Spinal cord (tissue), 10 donors: ENCODE measurements at places on chromosomes 13 and 19. TPM values are rescaled to one million over a fixed set of nuclear protein-coding genes. Genes with fewer than 3 reads are reported as not detected.
A peak's percentile ranks its signal among the peaks of the same experiment; 100 is the strongest.

Gene ZNF492
- polyA plus RNA-seq = 1.5 TPM

DNA sequence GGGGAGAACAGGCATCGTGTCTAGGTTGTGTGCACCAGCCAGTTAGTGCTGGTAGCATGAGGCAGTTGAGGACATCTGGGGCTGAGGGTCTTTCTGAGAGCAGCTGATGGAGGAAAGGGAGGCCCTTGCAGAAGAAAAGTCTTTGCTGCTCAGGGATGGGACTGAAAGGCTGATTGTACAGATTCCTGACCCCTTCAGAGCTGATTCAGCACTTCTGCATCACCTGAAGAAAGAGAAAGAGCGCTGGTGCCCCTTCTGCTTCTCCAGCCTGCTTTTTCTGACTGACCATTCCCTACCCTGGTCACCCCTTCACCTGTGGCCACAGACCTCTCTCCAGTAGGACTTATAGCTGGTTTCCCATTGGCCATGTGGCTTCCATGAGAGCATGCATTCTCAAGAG lies 476.2 kb downstream of the TSHZ3 start:
- no peaks in the 10 kb centered on the region for H3K4me1 ChIP-seq
- no peaks in the 10 kb centered on the region for H3K27me3 ChIP-seq
- no peak overlapping the region for H3K27ac ChIP-seq

GRCh38 chr19:7552781-7553180 lies 17.3 kb downstream of the PNPLA6 start:
- no peak overlapping the region for H3K27ac ChIP-seq
- H3K4me1 ChIP-seq = peaks cover 16% of the 10 kb centered on the region
- no peaks in the 10 kb centered on the region for H3K27me3 ChIP-seq
- no peak overlapping the region for H3K4me3 ChIP-seq

DNA sequence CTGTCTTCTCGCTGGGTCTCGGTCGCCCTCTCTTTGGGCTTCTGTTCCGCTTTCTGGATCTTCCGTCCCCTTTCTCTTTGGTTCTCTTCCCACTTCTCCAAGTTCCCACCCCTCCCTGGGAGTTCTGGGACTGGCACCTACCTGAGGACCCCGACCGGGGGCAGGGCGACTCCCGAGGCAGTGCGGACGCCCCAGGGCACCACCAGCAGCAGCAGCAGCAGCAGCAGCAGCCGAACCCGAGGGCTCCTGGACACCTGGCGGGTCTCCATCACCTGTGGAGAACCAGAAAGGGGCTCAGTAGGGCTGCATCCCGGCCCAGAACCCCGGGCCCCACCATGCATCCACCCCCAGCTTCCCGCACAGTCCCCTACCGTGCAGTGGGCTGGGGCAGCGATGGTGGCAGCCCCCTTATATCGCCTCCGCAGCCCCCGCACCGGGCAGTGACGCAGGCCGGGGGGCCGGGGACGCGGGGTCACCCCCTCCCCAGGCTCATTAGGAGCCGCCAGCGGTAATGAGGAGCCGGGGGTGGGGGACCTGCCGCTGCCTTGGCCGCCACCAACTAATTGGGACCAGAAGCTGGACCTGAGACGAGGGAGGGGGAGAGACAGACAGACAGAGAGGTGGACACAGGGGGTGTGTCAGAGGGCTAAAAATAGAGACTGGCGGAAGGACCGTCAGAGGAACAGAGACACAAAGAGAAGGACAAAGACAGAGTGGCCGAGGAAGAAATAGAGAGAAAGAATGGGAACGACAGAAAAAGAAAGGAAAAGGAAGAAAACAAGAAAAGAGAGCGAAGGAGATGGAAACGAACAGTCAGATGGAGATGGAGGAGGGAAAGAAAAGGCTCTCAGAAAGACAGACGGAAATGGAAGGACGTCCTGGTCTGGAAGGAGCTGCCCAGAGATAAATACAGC lies at the start of gene PTH2:
Gene PTH2 (minus strand): TSS at position 371 of the 914 bp plus-strand sequence. CDS start 102 bp downstream, at position 269.
- H3K4me3 ChIP-seq = no peak within 1 kb of the TSS
- H3K27me3 ChIP-seq = peaks cover 97% of the 10 kb centered on the region
- H3K36me3 ChIP-seq = no peaks in the 10 kb centered on the region
- H3K4me1 ChIP-seq = peaks cover 39% of the 10 kb centered on the region
- no peak for DNase-seq

GRCh38 chr13:37087486-37087885 lies 18.0 kb downstream of the CSNK1A1L start:
- no peak for DNase-seq
- H3K4me1 ChIP-seq = no peaks in the 10 kb centered on the region
- no peaks in the 10 kb centered on the region for H3K36me3 ChIP-seq
- no peak overlapping the region for H3K4me3 ChIP-seq
- no peak overlapping the region for H3K27ac ChIP-seq
- no peaks in the 10 kb centered on the region for H3K27me3 ChIP-seq

- peaks cover 2% of the 10 kb centered on the region for H3K36me3 ChIP-seq
- peaks cover 18% of the 10 kb centered on the region for H3K27me3 ChIP-seq
- DNase-seq = no peak
- no peak overlapping the region for H3K4me3 ChIP-seq
- H3K4me1 ChIP-seq = peaks cover 18% of the 10 kb centered on the region
These were observed 8.3 kb downstream of the F7 start for GRCh38 chr13:113113846-113114271.

DNA sequence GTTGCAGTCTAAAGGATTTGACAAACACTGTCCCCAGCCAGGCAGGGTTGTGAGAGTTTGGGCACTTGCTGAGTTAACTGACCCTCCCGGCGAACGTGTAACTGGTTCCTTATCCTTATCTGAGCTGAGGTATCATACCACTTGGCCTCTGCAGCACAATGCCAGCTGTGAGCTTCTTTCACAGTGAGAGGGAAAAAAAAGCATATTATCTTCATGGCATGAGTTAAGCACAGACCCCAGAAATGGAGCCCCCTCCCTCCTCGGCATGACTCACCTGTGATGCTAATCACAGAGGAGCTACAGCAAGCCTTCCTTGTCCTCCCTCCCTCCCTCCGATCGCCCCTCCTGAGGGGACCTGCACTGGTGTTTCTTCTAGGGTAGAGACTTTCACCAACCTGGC lies 60.5 kb downstream of the EFNB2 start:
- H3K4me1 ChIP-seq = peaks cover 8% of the 10 kb centered on the region
- no peak for DNase-seq
- H3K4me3 ChIP-seq = no peak overlapping the region
- H3K27ac ChIP-seq = no peak overlapping the region

Gene SAFB2
- polyA plus RNA-seq = 85.7 TPM

Gene GRK1
- polyA plus RNA-seq = 0.97 TPM

DNA sequence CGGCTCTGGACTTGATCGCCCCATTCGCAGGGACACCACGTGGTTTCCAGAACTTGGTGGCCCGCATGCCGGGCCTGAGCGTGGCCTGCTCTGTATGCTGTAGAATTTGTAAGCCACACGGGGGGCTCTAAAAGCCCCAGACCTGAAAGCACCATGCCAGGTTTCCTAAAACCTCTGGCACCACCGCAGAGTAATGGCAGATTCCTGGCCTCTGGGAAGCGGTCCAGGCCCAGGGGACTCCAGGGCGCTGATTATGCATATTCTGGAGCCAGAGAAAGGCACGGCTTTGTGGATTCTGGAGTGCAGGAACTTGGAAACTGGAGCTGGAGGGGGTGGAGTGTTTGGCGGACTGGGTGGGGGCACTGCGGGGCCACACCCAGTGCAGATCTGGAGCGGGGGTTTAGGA lies 3.7 kb downstream of the FTL start:
- peaks cover 61% of the 10 kb centered on the region for H3K36me3 ChIP-seq
- H3K27ac ChIP-seq = no peak overlapping the region
- H3K4me1 ChIP-seq = peaks cover 26% of the 10 kb centered on the region
- no peaks in the 10 kb centered on the region for H3K27me3 ChIP-seq
- DNase-seq = no peak

- H3K27me3 ChIP-seq = no peaks in the 10 kb centered on the region
- peaks cover 7% of the 10 kb centered on the region for H3K4me1 ChIP-seq
- DNase-seq = no peak
- H3K36me3 ChIP-seq = peaks cover 14% of the 10 kb centered on the region
These were observed 42.6 kb downstream of the RCBTB2 start for GRCh38 chr13:48490241-48490640.

- H3K27me3 ChIP-seq = no peaks in the 10 kb centered on the region
- H3K4me3 ChIP-seq = no peak overlapping the region
- H3K27ac ChIP-seq = peak overlapping the region; percentile 85
- no peak for DNase-seq
These were observed 164.9 kb downstream of the DLEU7 start for GRCh38 chr13:50678464-50679162.

- no peak overlapping the region for H3K4me3 ChIP-seq
- no peak overlapping the region for H3K27ac ChIP-seq
- peaks cover 12% of the 10 kb centered on the region for H3K27me3 ChIP-seq
- no peak for DNase-seq
These were observed 51.3 kb downstream of the CELF5 start for GRCh38 chr19:3275583-3276340.

Gene CYP2F1
- polyA plus RNA-seq = 0.41 TPM

DNA sequence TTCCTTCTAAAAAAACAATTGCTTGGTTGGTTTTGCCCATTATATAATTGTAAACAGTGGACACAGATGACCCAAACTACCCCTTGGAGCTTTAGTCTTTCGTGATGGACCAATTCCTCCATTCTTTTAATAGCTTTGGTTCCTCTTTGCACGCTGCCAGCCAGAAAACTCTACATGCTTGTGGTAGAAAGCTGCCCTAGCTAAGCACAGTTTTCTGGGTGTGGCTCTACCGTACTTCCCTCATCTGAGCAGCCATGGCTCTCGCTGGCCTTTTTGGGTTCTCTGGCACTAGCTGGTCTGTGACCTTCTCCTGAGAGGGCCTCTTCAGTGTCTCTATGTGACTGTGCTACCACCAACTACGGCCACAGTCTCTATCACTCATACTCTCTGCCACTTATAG lies 29.9 kb upstream of the CEBPA start:
- no peak overlapping the region for H3K27ac ChIP-seq
- no peaks in the 10 kb centered on the region for H3K36me3 ChIP-seq
- H3K4me3 ChIP-seq = no peak overlapping the region
- H3K27me3 ChIP-seq = no peaks in the 10 kb centered on the region

Gene SGCG
- 2.3 TPM for polyA plus RNA-seq

DNA sequence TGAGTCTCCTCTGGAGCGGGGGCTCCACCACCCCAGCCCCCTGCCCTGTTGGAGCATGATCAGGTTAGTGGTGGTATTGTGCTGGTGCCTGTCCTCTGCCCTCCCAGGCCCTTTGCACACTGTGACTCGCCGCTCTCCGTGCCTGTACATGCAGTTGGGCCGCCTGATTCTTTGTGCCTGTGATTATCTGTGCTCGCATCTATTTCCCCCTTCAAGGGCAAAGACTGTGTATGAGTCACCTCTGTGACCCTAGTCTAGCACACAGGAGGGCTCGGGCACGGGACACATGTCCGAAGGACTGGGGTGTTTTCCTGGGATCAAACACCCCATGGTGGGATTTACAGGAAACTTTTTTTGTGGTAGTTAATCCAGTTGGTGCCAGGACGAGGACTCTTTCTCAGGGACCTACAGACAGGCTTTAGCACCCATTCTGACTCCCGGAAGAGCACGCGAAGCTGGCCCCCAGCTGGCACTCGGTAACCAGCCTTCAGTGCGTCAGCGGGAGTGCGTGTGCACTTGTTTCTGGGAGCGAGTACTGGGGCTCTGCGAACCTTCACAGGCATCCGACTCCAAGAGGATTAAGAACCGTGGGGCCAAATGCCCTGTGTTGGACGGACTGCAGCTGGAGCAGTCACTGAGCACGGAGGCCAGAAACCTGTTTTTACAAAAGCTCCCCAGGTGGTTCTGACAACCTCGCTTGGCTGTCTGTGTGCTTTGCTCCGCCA lies 6.7 kb downstream of the PPP1R37 start:
- peaks cover 91% of the 10 kb centered on the region for H3K4me1 ChIP-seq
- no peak overlapping the region for H3K27ac ChIP-seq
- no peak overlapping the region for H3K4me3 ChIP-seq
- no peak for DNase-seq
- H3K36me3 ChIP-seq = peaks cover 56% of the 10 kb centered on the region
- no peaks in the 10 kb centered on the region for H3K27me3 ChIP-seq

GRCh38 chr13:67967031-67967430 lies 736.9 kb upstream of the PCDH9 start:
- H3K36me3 ChIP-seq = no peaks in the 10 kb centered on the region
- H3K4me3 ChIP-seq = no peak overlapping the region
- no peaks in the 10 kb centered on the region for H3K27me3 ChIP-seq

GRCh38 chr19:39196860-39197562 lies at the start of gene NCCRP1:
Gene NCCRP1, plus strand, starts transcription at chr19:39196964. Its CDS starts 19 bp downstream, at chr19:39196983.
- no peak within 1 kb of the TSS for H3K27ac ChIP-seq
- H3K27me3 ChIP-seq = peaks cover 44% of the 10 kb centered on the region
- no peak within 1 kb of the TSS for H3K4me3 ChIP-seq
- no peaks in the 10 kb centered on the region for H3K36me3 ChIP-seq
- H3K4me1 ChIP-seq = peaks cover 16% of the 10 kb centered on the region

Gene SCN1B
- polyA plus RNA-seq = 24.0 TPM

Gene SLC10A2
- polyA plus RNA-seq = not detected

- H3K27me3 ChIP-seq = peaks cover 14% of the 10 kb centered on the region
- no peak overlapping the region for H3K27ac ChIP-seq
- DNase-seq = no peak
These were observed 350.1 kb downstream of the LIG4 start for GRCh38 chr13:107865318-107865575.

DNA sequence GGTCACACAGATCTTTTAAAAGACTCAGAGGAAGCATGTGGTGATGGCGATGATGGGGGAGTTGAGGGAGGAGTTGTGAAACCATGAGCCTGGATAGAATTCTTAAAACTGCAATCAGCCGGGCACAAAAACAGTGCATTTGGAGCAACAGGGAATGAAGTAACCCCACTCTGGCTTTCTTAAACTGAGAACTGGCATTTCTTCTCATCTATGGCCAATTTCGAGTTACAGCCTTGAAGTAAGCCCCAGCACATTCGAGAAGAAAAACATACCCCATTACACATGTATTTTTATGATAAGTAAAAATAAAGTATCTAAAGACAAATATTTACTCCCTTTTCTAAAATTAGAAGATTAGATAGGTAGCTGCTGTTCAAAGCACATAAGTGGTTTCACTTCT lies 70.1 kb downstream of the DCLK1 start:
- no peaks in the 10 kb centered on the region for H3K36me3 ChIP-seq
- no peak for DNase-seq
- peaks cover 5% of the 10 kb centered on the region for H3K4me1 ChIP-seq
- no peak overlapping the region for H3K27ac ChIP-seq
- H3K27me3 ChIP-seq = no peaks in the 10 kb centered on the region
- no peak overlapping the region for H3K4me3 ChIP-seq

- no peaks in the 10 kb centered on the region for H3K36me3 ChIP-seq
- no peak for DNase-seq
These were observed 8.0 kb downstream of the RXFP2 start for GRCh38 chr13:31747291-31747690.

- no peak for DNase-seq
- no peak overlapping the region for H3K27ac ChIP-seq
- no peaks in the 10 kb centered on the region for H3K36me3 ChIP-seq
- peaks cover 96% of the 10 kb centered on the region for H3K27me3 ChIP-seq
- no peak overlapping the region for H3K4me3 ChIP-seq
These were observed 4.2 kb downstream of the POU4F1 start for GRCh38 chr13:78598966-78599644.

Gene ZNF541
- polyA plus RNA-seq = 0.59 TPM

Gene MEIOSIN
- not detected for polyA plus RNA-seq

Gene ITM2B
- 704 TPM for polyA plus RNA-seq

Gene KCNJ14
- 2.1 TPM for polyA plus RNA-seq
